Lung (tissue), 17 donors: ENCODE measurements at places on chromosomes 5 and 9. TPM values are rescaled to one million over a fixed set of nuclear protein-coding genes. Genes with fewer than 3 reads are reported as not detected.

PITX1 gene
- total RNA-seq, result 0.55 TPM

PDGFRB gene
- total RNA-seq, result 110 TPM

C9 gene
- total RNA-seq, result 0.43 TPM

- H3K4me1 ChIP-seq, result no peaks in the 10 kb centered on the region
- peak overlapping the region; percentile 100 for H3K27ac ChIP-seq
- H3K36me3 ChIP-seq, result no peaks in the 10 kb centered on the region
- DNase-seq, result peak; percentile 99
- H3K4me3 ChIP-seq, result peak overlapping the region; percentile 86
- H3K27me3 ChIP-seq, result no peaks in the 10 kb centered on the region
Observed at GRCh38 chr9:94165592-94166235, 81.5 kb downstream of the PTPDC1 start.

- H3K36me3 ChIP-seq, result peaks cover 2% of the 10 kb centered on the region
- no peak overlapping the region for H3K4me3 ChIP-seq
- peaks cover 18% of the 10 kb centered on the region for H3K4me1 ChIP-seq
- no peaks in the 10 kb centered on the region for H3K27me3 ChIP-seq
- H3K27ac ChIP-seq, result no peak overlapping the region
Observed at GRCh38 chr9:133943036-133943780, 48.9 kb downstream of the VAV2 start.

- no peak overlapping the region for H3K4me3 ChIP-seq
- H3K27me3 ChIP-seq, result no peaks in the 10 kb centered on the region
- no peak overlapping the region for H3K27ac ChIP-seq
- no peaks in the 10 kb centered on the region for H3K36me3 ChIP-seq
- no peak for DNase-seq
Observed at GRCh38 chr5:106737111-106737510, 933.6 kb downstream of the EFNA5 start.

- H3K27ac ChIP-seq, result peak overlapping the region; percentile 76
- peak; percentile 85 for DNase-seq
- H3K4me1 ChIP-seq, result no peaks in the 10 kb centered on the region
- no peak overlapping the region for H3K4me3 ChIP-seq
Observed at GRCh38 chr5:32027717-32028458, 146.2 kb downstream of the GOLPH3 start.

DNA sequence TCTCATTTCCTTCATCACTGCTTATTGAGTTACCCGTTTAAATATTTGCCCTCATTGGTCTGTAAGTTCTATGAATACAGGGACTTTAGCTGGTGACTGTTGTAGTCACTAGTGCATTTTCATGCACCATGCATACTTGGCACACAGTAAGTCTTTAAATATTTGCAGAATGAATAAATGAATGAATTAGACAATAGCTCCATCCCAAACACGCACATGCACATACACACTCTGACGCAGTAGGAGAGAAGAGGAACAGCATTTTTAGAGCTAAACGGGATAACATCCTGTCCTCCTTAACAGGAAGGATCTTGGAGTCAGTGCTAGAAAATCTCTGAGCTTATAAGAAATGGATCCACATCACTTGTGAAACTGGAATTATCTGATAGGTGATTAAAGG is 447.7 kb downstream of the KIF4B start:
- H3K4me3 ChIP-seq, result no peak overlapping the region
- H3K4me1 ChIP-seq, result no peaks in the 10 kb centered on the region
- H3K36me3 ChIP-seq, result no peaks in the 10 kb centered on the region

- H3K4me1 ChIP-seq, result no peaks in the 10 kb centered on the region
- no peak overlapping the region for H3K4me3 ChIP-seq
- no peak overlapping the region for H3K27ac ChIP-seq
- DNase-seq, result no peak
- no peaks in the 10 kb centered on the region for H3K36me3 ChIP-seq
- H3K27me3 ChIP-seq, result no peaks in the 10 kb centered on the region
Observed at GRCh38 chr5:5628866-5629606, 206.6 kb downstream of the ICE1 start.

DNA sequence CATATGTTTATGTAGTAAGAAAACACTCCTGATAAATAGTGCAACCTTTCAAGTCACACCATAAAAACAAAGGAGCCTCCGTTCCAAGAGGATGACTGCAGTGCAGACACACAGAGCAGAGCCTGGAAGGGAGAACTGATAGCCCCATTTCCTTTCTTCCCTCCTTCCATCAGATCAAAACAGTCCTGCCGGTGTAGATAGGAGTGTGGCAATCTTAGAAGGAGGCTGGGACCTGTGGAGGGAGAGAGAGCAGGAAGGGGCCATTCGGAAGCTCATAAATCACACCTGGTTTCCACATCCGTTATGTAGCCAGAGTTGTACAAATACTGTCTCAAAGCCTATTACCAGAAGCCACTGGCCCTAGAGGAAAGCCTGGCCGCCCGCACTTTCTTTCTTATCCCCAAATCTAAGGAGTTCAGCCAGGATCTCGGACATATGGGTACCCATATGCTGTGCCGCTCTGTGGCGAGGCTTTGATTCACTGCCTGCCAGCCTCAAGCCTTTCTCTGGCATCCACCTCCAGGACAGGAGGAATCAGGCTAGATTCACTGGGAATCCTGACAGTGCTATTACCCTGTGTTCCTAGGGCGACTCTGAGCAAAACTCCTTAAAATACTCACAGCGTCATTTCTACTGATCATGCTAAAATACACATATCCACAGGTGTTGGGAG is 26.9 kb downstream of the DAP start:
- H3K27me3 ChIP-seq, result no peaks in the 10 kb centered on the region
- no peak for DNase-seq
- H3K36me3 ChIP-seq, result peaks cover 13% of the 10 kb centered on the region
- H3K27ac ChIP-seq, result no peak overlapping the region
- H3K4me3 ChIP-seq, result no peak overlapping the region
